ENCODE measurements at places on chromosomes 4 and X.
A peak's percentile ranks its signal among the peaks of the same experiment; 100 is the strongest.

DNA sequence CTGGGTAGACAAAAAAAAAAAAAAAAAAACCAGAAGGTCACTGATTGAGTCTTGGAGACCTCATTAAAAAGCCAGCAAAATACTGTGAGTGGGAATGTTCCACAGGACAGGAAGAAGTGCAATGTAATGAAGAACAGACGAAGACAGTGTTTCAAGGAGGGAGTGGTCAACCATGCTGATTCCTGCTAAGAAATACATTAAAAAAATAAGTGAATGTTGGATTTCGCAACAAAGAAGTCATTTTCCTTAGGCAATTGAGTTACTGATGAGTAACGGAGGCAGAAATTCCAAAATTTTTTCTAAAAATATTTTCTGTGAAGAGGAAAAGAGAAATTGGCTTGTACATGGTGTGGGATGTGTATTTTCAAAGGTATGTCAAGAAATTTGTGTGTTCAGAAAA lies 94.3 kb upstream of the FAM47B start:
- peak; percentile 45 for DNase-seq

DNA sequence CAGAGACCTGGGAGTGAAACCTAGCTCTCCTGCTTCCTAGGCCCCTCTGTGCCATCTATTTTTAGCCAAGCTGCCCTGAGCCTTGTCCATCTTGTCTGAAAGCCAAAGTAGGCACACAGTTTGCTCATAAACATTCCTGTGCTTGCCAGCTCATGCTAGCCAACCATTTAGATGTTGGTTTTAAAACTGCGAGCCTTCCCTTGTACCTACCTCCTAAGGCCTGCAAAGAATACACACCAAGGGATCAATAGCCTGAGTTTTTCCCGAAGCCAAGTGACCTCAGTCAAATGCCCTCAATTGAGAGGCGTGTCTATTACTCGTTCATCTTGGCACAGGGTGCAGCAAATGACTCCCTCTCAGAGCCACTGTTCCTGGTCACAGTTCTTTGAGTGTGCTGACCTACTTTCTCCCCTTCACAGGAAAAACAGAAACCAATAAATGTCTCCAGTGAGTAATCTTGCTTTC lies 48.5 kb downstream of the ZCCHC12 start:
- DNase-seq: no peak

- DNase-seq: no peak
Measured at GRCh38 chr4:77960367-77960766, 96.8 kb upstream of the FRAS1 start.

DNA sequence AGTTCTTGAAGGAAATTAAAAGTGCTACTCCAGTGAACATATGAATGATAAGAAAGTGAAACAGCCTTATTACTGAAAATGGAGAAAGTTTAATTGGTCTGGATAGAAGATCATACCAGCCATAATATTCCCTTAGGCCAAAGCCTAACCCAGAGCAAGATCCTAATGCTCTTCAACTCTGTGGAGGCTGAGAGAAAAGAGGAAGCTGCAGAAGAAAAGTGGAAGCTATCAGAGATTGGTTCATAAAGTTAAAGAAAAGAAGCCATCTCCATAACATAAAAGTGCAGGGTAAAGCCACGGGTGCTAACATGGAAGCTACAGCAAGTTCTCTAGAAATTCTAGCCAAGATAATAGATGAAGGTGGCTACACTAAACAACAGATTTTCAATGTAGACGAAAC lies 85.5 kb upstream of the ATOH1 start:
- DNase-seq: no peak

- no peak for DNase-seq
Measured at GRCh38 chr4:169144061-169144600, 126.6 kb downstream of the SH3RF1 start.

DNA sequence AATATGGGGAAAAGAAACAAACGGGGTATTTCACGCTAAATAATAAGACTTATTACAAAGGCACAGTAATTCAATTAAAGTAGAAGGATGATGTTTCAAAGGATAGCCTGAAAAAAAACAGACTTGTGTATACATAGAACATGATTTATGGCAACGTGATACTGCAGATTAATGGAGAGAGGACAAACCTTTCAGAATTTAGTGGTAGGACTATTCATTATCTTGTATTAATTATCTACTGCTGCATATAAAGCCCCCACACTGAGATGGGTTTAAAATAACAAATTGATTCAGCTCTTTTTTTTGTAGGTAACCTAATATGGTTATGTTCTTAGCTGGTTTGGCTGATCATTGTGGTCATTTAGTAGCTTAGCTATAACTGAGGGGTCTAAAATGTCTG lies 1269.0 kb downstream of the FSTL5 start:
- DNase-seq: no peak

DNA sequence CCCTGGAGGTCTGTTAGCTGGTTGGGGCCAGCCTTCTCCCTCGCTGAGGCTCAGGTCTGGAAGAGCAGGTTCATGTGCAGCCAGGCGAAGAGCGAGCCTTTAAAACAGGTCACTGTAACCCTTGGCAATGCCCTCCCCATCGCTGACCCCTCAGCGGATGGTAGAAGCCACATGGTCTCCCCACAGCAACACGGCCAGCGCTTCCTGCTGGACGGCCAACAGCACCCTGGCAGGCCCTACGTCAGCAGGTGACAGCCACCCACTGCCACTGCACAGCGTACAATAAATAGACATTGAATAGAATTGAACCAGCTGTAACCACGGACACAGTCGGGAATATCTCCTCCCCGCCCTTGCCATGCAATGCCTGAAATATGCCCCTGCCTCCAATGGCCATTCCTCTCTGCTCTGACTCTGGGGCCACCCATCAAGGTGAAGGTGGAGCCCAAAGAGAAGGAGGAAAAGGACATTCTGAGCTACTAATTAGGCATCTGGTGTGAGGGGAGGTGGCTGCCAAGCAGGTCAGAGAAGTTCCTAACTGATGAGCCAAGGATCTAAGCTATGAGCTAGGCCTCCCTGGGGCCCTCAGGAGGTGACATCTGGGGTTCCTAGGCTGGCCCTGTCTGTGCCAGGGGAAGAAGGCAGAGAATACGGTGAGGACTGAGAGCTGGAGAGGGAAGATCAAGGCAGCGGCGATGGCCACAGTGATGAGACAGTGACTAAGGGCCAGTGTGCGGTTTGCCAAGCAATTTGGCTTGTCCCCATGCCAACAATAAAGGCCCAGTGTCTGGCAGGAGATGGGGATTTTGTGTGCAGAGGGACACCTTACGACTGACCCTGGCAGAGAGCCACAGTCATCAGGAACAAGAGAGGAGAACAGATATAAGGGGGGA lies 202.3 kb downstream of the BCOR start:
- DNase-seq: no peak

DNA sequence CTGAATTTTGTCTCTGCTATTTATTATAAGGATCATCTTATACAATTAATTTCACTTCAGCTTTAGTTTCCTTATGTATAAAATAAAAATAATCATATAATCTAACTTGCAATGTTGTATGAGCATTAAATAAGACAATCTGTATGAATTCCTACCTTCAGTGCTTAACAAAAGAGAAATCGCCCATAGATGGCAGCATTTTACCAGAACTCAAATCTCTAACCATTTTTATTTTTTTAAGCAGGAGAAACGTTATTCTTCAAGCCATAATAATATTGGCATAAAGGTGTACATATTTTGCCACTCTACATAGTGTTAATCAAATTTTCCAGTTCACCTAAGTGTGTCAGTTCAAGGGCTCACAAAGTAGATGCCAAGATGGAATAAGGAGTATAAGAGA lies 78.8 kb downstream of the TMEM47 start:
- DNase-seq: peak; percentile 62

- DNase-seq: peak; percentile 27
Measured at GRCh38 chr4:165512424-165512823, 133.6 kb downstream of the CPE start.

DNA sequence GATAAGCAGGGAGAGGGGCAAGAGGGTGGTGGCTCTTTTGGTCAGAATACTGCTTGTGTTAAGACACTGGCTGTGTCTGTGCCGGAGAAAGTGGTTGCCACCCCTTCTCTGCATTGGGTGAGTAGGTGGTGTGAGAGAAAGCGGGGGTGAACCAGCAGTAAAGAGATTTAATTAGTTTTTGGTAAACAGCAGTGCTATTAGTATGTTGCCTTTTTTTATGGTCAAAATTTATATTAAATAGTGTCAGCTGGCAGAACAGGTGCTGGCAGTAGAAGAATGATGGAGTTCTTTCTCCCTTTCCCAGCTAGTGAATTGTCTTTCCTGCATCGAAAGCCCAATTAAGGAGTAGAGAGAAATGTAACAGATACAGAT lies 181.6 kb downstream of the LARP7 start:
- no peak for DNase-seq

- DNase-seq: no peak
Measured at GRCh38 chrX:66149519-66149918, 14.5 kb upstream of the HEPH start.

DNA sequence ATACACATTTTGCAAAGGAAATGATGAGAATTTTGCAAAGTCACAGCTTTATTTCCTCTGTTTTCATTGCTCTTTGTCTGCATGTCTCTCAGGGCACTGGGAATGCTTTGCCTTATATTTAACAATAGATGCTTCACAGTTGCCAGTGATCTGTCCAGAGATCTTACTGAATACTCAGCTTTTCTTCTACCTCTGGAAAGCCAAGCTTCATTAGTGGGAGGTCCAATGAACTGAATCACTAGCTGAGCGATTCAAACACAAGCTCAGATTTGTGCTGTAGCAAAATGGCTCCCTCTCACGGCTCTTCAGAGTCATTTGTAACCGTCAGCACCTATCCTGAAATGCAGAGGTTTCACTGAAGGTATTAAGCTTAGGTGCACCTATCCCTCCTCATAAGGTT lies 138.9 kb downstream of the DCLK2 start:
- peak; percentile 83 for DNase-seq

GRCh38 chrX:40550066-40550465 lies 30.7 kb upstream of the ATP6AP2 start:
- DNase-seq: no peak

DNA sequence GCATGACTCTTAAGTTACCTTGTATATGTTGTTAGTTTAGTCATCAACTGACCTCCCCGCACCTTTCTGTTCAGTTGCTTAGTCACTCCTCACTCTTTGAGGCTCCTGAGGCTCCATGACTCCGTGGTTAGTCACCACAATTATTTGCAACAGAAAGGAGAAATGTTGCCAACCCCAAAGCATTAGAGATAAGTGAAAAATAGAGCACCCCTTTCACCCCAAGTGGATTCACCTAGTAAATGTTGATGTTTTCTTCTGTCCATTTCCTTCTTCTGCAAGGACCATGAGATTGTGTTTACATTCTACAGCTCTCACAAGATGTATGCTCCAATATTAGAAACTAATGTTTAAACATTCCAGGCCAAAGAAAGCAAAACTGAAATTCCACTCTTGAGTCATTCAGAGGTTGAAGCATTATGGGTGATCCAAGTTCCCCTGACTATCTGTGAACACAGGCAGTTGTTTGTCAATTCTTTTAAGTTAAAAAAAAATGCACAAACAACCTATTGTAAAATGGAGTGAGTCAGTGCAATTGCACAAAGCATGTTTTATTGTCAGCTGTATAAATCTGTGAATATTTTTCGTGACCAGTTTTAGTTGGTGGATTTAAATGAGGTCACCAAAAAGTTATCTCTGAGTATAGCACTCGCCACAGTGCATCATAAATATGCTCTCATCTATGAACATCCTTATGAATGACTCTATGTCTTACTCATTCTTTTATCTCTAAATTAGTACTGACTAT lies 552.4 kb upstream of the MAGEB2 start:
- peak; percentile 87 for DNase-seq

DNA sequence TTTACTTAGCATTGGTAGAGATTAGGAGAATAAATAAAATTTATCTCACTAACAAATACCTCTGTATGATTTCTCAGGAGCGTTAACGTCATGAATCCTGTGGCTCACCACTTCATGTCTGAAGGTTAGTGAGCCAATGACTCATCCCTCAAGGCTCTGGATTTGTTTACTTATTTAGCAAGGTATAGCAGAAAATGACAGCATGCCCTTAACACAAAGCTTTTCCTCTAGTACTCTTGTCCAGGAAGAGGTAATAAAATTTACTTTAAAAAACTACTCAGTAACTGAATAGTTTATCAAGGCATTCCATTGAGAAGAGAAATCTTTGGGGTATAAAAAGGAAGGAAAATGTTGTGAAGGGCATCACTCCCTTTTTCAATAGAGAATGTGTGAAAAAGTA lies 823.8 kb downstream of the CCSER1 start:
- peak; percentile 80 for DNase-seq

- DNase-seq: no peak
Measured at GRCh38 chr4:169660929-169661328, 40.6 kb downstream of the CLCN3 start.

- peak; percentile 11 for DNase-seq
Measured at GRCh38 chr4:71406459-71406963, 67.7 kb downstream of the SLC4A4 start.

- no peak for DNase-seq
Measured at GRCh38 chr4:112002248-112002661, 143.0 kb upstream of the FAM241A start.

GRCh38 chr4:7499661-7500060 lies 64.9 kb upstream of the PSAPL1 start:
- no peak for DNase-seq

DNA sequence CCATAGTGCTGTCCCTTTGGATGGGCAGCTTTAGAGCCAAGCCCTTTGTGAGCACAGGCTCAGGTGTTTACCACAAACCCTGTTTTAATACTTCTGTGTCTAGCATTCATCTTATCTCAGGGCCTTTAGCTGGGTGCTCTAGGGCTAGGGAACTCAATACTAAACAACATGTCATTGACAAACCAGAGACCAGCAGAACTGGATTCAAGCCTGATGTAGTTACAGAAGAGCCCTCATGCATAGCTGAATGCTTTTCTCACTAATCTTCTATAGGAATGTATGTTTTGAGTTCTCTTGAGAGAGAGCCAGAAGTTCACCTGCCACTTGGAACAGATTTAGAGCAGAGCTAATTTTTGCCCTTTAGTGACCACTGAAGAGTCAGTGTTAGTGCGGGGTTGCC lies 142.6 kb downstream of the DCK start:
- DNase-seq: no peak

GRCh38 chr4:154465085-154465484 lies 26.5 kb downstream of the DCHS2 start:
- no peak for DNase-seq

DNA sequence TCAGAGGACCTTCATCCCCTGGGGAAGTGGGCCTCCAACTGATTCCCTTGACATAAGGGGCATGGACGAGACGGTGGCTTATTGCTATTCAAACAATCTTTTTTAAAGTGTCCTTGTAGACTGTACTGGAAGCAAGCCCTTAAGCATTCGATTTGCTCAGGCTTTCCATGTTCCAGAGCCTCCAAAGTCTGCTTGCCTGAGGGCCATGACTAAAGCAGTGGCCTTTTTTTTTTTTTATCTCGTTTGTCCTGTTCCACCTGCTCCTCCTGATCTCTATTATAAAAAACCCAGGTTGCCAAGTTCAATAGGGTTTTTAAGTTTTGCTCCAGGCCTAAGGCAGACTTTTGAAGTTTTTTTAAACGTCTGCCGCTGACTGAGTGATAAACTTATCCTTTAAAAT lies 103.7 kb upstream of the AADAT start:
- no peak for DNase-seq

- no peak for DNase-seq
Measured at GRCh38 chr4:133868856-133869255, 332.7 kb downstream of the PABPC4L start.

GRCh38 chr4:175330652-175331051 lies 412.5 kb downstream of the ADAM29 start:
- peak; percentile 38 for DNase-seq
